Activated T-cell treated with anti-CD3 and anti-CD28 coated beads, Interleukin-2, amount 50 U/mL, for 4 hours (primary cell): ENCODE measurements at places on chromosomes 2 and 18.

- no peak for DNase-seq
These were observed 26.6 kb downstream of the BIN1 start for GRCh38 chr2:127080226-127080937.

DNA sequence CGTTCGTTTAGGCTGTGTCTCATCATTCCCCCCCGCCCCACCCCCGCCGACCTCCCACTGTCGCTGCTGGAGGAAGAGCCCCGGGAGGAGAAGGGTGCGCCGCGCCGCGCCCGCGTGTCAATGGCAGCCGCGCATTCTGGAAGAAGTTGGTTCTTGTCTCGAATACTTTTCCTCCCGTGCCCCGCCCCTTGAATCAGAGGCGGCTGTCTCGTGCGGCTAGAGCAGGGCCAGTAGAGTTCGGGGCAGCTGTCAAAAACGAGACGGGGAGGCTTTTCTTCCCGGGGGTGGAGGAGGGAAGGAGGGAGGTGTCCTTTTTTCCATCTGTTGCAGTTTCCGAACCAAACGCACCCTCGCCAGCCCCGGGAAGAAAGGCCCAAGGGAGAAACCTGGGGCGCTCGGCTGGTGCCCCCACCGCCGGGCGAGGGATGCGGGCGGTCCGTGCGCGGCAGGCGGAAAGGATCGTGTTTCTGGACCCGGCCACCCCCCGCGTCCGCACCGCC is 410 bp upstream of the TGIF1 start:
- no peak for DNase-seq

DNA sequence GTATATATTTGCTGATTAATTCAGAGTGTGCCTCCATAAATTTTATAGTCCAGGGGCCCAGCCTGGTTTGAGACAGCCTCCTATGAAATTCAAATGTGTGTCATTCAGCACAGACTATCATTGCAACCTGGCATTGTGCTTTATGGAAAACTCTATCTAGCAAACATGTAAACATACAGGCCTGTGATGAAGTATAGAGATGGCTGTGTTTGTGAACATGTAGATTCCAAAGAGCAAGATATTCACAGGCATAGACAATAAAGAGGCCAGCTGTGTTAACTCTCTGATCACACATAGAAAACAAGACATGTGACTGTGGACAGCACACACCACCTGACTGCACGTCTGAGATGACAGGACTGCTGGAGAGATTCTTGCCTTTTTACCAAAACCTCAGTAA is 297.9 kb downstream of the EN1 start:
- DNase-seq, result no peak

DNA sequence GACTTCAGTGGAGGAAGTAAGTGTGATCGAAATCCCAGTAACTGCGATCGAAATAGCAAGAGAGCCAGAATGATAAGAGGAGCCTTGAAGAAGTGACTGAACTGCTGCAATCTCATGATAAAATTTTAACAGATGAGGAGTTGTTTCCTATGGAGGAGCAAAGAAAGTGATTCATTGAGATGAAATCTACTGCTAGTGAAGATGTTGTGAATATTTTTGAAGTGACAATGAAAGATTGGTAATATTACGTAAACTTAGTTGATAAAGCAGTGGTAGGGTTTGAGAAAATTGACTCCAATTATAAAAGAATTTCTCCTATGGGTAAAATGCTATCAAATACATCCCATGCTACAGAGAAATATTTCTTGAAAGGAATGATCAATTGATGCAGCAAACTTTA is 780.6 kb downstream of the MBD2 start:
- DNase-seq, result no peak

GRCh38 chr2:241706537-241706936 is 4.7 kb downstream of the ING5 start:
- no peak for DNase-seq

DNA sequence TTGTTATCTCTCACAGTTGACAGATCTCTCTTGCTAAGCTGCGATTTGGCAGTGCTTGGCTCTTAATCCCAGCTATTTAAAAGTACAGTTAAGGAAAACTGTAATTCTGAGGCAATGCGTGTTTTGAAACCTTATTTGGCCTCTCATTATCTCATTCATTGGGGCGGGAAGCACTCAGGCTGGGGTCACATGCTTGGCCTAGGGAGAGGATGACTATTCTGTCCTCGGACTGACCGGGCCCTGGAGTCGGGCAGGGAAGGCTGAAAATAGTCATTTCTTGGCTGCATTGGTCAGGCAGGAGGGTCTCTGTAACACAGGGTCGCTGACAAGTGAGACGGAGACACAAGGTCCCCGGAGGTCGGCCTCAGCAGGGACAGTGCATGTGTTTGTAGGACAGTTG is 20.2 kb upstream of the EMILIN2 start:
- no peak for DNase-seq

- no peak for DNase-seq
These were observed 48.2 kb upstream of the REV1 start for GRCh38 chr2:99537910-99538485.

GRCh38 chr2:43460174-43460546 is 135.7 kb downstream of the THADA start:
- no peak for DNase-seq

DNA sequence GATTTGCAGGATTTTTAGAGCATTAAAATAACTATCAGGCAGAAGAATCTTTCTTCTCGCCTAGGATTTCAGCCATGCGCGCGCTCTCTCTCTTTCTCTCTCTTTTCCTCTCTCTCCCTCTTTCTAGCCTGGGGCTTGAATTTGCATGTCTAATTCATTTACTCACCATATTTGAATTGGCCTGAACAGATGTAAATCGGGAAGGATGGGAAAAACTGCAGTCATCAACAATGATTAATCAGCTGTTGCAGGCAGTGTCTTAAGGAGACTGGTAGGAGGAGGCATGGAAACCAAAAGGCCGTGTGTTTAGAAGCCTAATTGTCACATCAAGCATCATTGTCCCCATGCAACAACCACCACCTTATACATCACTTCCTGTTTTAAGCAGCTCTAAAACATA is 137.0 kb downstream of the MEIS1 start:
- DNase-seq, result no peak

DNA sequence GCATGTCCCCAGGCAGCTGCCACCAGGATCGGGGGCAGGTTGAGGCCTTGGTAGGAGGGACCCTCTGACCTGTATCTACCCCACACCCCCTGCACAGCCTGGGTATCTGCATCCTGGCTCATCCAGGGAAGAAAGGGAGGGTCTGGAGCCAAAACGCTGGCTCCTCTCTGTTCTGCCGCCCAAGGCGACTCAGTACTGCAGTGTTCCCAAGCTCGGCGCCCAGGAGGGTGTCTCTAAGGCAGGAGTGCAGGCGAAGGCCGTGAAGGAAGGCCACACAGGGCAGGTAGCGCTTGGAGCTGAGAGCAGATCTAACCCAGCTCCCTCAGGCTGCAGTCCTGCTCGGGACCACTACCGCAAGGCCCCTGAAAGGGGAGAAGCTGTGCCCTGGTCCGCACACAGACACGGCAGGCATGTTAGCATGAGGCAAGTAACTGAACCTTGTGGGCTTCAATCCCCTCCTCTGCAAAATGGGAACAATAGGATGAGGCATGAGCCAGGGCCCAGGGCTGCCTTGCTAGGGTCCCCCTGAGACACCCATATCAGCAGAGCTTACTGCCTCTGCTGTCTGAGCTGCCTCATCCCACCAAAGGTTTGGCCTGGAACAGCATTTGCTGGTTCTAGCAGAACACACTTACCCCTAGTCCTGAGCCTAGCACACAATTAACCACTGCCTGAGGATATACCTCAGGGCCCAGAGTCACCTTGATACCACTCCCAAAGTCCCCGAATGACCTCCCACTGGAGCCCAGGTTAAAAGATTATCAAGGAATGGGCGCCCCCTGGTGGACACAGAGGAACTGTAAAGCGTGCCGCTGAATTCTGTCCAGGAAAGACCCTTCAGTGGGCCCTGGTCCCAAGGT is 6.5 kb downstream of the PTMA start:
- DNase-seq, result peak; percentile 83

DNA sequence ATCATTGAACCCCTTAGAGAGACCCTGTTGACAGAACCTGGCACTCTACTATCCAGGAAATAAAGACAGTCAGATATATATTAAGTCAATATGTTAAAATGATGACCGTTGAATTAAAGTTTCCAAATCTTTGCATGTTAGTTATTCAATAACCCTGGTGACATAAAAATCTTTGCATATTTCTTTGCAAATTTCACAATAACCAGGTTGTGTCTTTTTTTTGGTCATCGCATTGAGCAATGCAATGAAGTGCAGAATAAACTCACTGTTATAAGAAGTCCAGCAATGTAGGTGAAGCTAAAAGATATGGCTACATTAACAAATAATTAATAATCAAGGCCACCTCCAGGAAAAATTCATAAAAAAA is 596.9 kb downstream of the NYAP2 start:
- DNase-seq, result no peak

DNA sequence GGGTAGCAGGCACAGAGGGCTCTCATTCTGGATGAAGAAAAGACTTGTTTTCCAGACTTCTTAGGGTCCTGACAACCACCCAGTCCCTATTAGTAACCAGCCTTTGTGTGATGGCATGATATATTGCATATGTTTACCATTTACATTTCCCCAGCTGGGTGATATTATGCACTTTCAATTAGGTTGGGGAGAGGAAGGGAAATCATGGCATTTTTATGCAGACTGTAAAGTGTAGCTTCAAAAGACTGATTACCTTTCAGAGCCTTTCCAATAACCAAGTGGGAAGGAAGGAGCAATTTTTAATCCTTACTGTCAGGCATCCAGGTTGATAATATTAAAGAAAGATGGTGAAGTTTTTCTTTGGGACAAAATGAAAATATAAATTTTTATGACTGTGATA is 240.8 kb upstream of the NRP2 start:
- no peak for DNase-seq

- no peak for DNase-seq
These were observed 16.5 kb downstream of the ABI2 start for GRCh38 chr2:203344667-203345066.

- no peak for DNase-seq
These were observed 36.7 kb downstream of the TMEM37 start for GRCh38 chr2:119468154-119468955.

DNA sequence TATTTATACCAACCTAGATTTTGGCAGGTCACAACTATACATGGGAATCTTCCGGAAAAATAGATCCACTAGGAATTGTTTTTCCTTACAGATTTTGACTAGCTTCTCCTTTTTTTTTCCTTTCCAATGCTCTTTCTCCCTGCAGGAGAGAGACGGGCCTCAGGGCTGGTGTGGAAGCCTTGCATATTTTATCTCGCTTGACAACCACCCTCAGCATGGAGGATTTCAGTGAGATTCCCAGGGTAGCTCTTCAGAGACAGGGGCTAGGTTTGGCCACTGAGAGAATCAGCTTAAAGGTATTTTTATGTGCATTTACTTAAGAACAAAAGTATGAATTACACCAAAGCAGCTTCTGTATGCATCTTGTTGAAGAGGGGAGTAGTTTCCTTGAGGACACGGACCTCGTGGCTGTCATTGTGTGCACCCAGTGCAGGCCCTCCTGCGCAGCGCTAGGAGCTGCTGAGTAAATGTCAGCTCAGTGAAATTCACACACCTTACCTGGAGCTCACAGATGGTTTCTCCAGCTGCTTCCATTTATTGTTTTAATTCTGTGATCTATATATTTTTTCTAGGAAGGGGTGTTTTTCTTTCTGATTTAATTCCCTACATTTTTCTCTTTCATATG is 54.4 kb downstream of the TRAPPC12 start:
- DNase-seq, result no peak

GRCh38 chr2:195342061-195342460 is 315.0 kb upstream of the SLC39A10 start:
- no peak for DNase-seq

- DNase-seq, result no peak
These were observed 434.9 kb downstream of the ZEB2 start for GRCh38 chr2:144085016-144085415.

DNA sequence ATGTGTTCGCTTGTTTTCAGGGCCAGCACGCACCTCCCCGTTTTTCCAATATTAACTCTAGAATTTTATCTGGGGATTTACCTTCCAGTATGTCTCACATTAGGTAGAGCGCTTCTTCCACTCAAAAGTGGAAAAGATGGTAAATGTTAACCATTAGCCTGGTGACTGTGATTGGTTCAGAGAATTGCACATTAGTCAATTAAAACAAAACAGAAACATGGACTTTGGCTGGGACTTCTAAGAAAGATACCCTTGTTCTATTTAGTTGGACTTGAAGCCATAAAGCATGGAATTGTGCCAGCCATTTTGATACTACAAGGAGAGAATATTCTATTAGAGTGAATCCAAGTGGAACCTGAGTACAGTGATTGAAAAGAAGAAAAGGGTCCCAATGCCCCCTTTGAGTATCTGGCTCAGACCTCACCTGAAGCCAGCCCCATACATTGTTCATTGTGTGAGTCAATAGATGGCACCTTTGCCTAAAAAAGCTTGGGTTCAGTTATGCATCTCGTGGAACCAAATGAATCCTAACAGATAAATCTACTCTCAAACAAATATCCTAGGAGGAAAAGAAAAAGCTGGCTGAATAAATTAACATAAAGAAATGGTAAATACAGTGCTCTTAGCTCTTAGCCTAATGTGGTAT is 354.3 kb downstream of the IRS1 start:
- DNase-seq, result no peak

DNA sequence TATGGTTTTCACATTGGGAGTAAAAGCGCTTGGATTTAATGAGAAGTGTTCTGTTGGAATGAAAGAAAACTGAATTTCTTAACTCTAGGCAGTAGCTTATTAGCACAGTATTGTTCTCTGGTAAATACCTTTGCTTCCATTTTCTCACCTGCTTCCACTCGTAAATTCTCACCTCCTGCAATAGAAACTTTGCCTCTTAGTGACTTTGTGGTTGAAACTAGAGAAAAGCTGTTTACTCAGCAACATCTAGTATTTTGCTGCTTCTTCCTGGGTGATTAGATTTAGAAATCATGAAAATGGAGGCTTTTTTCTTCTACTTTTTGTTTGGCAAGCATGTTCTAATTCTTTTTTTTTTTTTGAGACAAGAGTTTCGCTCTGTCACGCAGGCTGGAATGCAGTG is 385.4 kb downstream of the SPAG16 start:
- DNase-seq, result no peak
